EL (cell line): ENCODE measurements at places on chromosomes 5 and 9.

DNA sequence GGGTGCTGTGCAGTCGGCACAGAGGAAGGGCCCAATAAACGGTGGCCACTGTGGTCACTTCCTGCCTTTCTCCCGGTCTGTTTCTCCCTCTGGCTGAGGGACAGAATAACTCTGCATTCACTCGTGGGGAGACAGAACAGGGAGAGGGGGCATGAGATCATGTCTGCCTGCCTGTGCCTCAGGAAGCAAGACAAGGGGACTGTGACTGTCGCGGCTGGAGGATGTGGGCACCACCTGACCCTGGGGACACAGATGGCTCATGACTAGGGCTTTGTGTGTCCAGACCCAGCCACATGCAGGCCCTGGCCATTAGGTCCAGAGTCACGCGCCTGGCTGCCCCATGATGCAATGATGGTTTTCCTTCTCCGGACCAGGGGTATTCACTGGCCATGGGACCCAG is 5.8 kb downstream of the TRUB2 start:
- DNase-seq = no peak

DNA sequence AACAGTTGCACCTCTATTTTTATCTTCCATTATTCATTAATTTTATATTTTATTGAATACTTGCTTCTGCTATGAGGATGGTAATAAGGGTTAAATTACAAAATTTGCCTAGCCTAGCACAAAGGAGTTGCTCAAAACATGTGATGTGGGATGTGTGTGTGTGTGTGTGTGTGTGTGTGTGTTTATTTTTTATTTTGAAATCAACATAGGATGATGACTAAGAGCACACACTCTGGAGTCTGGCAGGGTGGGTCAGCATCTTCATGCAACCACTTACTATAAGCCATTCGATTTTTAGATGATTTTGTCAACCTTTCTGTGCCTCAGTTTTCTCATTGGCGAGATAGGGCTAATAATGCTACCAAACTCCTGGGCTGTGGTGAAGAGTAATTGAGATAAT is 57.7 kb upstream of the MAMDC2 start:
- DNase-seq = no peak

GRCh38 chr5:71948206-71948605 is 159.1 kb upstream of the MAP1B start:
- no peak for DNase-seq

DNA sequence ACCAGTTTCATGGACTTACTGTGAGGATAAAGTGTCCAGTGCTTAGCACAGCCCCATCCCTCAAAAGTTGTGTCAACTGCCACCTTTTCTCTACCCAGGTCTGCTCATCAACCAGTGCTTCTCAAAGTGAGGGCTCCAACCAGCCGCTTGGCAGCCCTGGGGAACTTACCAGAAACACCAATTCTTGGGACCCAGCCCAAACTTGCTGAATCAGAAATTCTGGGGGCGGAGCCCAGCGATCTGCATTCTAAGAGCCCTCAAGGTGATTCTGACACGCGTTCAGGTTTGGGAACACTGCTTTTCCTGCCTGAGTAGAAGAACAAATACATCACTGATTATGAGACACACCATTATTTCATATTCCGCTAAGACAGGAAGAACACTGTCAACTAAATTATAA is 132.0 kb downstream of the NSG2 start:
- DNase-seq = no peak

GRCh38 chr5:485946-486491 is 38.2 kb downstream of the SLC9A3 start:
- no peak for DNase-seq

DNA sequence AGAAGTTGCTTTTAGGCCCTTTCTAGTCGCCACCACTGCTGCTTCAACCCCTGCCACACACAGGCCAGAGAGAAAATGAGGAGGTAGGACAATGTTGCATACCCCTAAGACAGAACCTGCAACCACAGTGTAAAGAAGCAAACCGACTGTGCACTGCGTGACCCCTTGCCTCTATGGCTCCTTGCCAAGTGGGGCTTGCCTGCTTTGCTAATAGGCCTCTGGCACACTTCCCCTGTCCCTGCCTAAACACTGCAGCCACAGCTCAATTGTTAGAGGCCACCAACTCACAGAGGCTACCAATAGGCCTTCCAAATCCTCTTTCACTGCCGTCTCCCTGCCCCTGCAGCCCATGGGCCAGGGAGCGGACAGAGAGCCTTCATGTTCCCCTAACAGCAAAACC is 280.1 kb downstream of the CDH10 start:
- DNase-seq = no peak

DNA sequence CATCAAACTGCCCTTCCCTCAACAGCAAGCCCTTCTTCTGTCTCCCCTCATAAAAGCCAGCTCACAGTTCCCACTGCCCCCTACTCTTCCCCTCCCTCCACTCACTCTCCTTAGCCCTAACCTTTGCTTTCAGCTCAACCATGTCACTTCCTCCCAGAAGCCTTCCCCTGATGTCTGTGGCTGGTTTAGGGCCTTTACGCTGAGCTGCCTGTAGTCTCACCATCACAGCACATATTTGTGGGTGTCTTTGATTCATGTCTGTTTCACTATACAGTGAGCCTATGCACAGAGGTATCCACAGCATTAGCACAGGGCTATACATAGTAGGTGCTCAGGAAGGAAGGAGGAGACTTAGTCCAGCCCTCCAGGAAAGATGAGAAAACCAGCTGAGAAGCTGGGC is 34.7 kb downstream of the C9orf50 start:
- DNase-seq = no peak

DNA sequence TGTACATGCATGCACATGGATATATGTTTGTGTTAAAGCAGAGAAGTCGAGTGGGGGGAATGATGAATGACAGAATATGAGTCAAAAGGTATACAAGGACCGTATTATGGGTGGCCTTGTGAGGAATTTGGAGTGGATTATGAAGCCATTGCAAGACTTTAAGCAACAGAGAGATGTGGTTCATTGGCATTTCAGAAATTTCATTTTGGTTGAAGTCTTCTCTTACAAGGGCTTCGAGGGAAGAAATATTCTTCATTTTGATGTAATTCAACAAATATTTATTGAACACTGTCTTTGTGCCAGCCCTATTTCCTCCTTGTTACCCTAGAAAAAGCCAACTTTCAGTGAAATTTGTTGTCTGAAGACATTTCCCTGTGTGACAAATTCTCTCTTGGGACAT is 83.9 kb upstream of the SLCO6A1 start:
- peak; percentile 39 for DNase-seq

GRCh38 chr5:151357792-151358191 is 10.4 kb upstream of the SLC36A2 start:
- DNase-seq = no peak

DNA sequence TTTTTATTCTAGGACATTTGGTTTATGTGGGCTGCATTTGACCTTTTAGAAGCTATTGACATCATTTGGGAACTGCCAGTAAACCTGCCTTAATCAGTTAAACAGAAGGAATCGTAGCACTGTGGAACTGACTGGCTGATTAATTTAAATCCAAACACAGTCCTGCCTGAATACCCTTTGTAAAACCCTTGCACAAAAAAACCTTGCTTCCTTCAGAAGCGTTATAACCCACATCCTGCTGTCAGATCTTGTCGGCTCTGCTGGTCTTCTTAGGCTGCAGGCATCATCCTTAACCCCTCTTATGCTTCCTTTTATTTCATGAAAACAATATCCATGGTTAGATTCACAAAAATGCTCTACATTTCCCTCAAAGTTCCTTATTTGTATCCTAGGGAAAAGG is 46.3 kb downstream of the PAM start:
- no peak for DNase-seq

DNA sequence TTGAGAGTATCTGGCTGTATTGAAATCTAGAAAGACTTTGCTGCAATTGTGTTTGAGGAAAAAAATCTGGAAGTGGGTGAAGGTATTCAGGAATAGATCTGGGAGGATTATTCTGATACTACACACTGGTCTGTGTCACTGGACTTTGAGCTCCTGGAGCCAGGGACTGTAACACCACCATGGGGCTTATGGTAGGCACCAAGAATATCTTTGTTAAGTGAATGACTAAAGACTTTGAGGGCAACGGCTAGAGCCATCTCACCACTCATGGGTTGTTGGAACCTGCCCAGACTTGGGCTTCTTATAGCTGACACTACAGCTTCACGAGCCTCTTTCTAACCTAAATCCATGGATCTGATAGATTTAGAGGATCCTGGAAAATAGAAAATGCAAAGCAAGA is 10.2 kb downstream of the NFX1 start:
- no peak for DNase-seq

- peak; percentile 34 for DNase-seq
These were observed 25.7 kb upstream of the RFK start for GRCh38 chr9:76419782-76420380.

DNA sequence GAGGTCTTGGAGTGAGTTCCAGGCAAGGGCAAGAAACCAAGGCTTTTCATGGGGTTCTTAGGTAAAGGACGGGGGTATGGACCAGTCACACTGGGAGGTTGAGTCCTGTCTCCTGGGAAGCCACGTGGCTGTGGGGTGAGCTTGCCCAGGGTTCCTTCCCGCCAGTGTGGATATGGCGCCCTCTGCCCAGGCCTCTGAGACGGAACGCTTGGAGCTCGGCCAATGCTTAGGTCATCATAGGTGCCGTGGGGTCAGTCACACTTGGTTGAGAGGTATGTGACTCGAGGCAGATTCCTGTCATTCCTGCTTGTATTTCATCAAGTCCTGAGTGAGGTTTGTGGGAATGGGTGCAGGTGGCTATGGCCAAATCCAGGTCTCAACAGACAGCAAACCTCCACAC is 46.2 kb downstream of the TENT4A start:
- DNase-seq = peak; percentile 47

DNA sequence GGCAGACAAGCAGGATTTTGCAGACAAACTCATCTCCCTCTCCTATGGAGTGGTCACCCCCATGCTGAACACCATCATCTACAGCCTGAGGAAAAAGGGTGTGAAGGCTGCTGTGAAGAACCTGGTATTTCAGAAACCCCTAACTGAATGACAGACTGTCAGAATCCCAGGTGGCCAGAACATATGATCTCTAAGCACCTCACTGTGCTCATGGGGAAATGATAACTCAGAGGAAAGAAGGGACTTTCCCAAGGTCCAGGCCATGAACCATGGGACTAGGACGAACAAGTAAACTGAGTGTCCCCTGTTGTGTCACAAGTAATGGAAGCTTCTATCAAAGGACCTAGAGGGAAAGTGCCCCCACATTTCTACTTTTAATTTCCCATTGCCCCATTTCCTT is 14.7 kb upstream of the RECK start:
- DNase-seq = no peak

DNA sequence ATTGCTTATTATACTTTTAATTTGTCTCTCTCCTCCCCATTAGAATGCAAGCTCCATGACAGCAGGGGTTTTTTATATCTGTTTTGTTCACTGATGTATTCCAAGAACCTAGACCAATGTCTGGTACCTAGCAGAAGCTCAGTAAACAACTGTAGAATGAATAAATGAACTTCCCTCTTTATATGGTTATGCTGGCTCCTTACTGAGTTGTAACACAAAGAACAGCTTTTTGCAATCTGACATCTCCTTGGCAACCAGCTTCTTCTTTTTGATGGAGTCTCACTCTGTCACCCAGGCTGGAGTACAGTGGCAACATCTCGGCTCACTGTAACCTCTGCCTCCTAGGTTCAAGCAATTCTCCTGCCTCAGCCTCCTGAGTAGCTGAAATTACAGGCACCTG is 13.6 kb downstream of the TRMO start:
- DNase-seq = no peak

- DNase-seq = no peak
These were observed 8.1 kb upstream of the RNU6ATAC start for GRCh38 chr9:134172198-134173126.

GRCh38 chr9:79801459-79801858 is 229.7 kb downstream of the TLE4 start:
- DNase-seq = no peak

- peak; percentile 87 for DNase-seq
These were observed 1.6 kb downstream of the KDM4C start for GRCh38 chr9:6759185-6759977.

DNA sequence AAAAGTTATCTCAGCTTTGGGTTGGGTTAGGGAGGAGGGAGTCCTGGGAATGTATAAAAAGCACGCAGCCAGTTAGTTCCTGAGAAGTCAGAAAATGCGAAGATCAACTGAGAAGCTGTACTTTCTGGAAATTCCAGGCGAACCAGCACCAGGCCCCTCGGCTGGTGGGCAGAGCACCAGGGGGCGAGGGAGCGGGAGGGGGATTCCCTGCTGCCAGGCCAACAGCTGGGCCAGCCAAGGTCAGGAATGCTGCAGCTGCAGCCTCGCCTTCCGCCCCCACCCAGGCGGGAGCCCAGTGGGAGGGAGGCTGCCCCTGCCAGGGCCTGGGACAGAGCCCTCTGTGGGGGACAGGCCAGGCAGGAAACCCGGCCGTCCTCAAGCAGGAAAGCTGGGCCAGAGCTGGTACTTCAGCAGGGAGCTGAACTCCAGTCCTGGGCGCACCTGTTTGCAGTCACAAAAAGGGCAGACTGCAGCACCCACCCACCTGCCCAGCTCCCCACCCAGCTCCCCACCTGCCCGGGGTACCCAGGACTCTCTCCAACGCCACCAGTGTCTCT is 35.5 kb downstream of the VAV2 start:
- DNase-seq = peak; percentile 31

DNA sequence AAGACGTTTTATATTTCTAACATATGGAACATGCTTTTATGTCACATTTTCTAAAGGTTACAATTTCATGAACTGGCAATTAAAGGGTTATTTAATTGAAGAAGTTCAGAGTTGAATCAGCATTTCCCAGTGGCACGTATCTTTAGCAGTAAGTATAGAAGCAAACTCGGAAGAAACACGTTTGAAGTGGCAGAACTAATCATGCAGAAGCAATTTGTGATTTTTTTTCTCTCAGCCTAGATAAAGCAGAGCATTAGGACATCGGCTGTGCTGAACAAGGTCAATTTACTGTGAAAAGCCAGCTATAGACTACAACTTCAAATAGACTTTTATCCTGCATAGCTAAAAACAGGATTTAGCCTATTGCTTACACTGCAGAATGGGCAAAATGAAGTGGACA is 104.7 kb downstream of the ISL1 start:
- DNase-seq = no peak

GRCh38 chr5:174777583-174777982 is 53.2 kb downstream of the MSX2 start:
- no peak for DNase-seq

DNA sequence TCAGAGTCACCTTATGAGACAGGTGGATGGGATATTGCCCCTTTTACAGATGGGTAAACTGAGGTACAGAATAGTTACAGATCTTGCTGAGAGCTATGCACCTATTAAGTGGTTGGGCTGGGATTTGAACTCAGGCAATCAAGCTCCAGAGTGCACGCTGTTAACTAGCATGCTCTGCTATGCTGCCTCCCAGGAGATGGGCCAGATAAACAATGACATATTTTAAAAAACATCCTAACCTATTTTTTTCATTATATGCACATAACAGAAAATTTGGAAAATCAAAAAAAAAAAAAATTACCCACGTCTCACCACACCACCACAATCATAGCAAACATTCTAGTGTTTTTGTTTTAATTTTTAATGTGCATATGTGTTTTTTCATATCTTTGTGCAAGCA is 123.4 kb upstream of the STC2 start:
- DNase-seq = peak; percentile 46
